Muscle of leg (tissue), 16 donors: ENCODE measurements at places on chromosomes 3 and 15.

DNA sequence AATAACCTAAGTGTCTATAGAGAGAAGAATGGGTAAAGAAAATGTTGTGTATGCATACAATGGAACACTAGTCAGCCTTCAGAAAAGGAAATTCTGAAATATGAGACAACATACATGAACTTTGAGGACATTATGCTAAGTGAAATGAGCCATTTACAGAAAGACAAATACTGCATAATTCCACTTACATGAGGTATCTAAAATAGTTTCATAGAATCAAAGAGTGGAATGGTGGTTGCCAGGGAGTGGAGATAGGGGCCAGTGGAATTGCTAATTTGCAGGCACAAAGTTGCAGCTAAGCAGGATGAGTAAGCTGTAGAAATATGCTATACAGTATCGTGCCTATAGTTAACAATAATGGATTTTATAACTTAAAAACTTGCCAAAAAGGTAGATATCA lies 779.6 kb upstream of the ARPP21 start:
- DNase-seq: no peak

DNA sequence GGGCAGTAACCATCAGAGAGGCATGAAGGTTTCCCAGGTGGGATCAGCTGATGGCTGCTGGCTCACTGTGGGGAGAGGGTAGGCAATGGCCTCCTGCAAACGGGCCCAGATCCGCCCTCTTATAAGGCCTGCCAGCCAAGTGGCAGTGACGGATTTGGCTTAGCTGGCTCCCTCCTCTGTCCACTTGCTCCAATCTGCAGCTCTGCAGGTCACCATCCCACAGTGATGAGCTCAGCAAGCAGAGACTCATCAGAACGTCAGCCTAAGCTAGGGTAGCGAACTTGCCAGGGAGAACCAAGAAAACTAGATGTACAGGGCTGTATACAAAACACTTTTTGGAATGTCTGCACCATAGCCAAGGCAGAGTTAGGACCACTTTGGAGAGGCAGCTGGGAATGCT lies 62.8 kb upstream of the DCLK3 start:
- no peak for DNase-seq

DNA sequence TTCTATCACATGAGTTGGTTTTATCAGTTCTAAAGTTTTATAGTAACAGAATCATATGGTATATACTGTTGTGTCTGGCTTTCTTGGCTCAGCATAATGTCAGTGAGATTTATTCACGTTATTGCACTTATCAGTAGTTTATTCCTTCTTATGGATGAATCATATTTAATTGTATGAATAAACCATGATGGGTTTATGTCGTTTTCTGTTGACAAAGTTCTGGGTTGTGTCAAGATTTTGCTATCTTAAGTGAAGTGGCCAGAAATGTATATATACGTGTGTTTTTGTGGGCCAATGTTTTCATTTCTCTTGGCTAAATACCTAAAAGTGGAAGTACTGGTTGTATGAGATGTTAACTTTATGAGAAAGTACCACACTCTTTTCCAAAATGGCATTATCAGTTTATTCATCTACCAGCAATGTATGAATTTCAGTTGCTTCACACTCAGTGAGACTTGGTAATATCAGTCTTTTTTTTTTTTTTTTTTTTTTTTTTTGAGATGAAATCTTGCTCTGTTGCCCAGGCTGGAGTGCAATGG lies 112.4 kb upstream of the DCBLD2 start:
- DNase-seq: no peak

DNA sequence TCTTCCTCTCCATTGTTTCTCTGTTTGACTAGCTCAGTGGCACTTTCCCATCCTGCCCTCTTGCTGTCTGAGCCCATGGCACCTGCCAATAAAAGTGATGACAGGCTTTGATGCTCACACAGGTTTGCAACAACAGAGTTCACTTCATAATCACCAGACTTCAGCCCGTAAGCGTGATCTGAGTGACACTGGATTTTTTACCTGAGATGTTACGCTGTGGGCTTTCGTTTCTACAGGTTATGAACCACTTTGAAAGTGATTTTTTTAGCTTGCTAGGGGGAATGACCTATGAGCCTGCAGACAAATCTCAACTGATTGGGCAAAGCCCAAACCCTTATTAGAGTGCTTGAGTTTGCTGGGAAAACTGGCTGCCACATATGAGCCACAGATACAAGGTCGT lies 173.9 kb upstream of the ICE2 start:
- DNase-seq: no peak

- DNase-seq: no peak
Measured at GRCh38 chr3:77102951-77103769, 63.3 kb downstream of the ROBO2 start.

DNA sequence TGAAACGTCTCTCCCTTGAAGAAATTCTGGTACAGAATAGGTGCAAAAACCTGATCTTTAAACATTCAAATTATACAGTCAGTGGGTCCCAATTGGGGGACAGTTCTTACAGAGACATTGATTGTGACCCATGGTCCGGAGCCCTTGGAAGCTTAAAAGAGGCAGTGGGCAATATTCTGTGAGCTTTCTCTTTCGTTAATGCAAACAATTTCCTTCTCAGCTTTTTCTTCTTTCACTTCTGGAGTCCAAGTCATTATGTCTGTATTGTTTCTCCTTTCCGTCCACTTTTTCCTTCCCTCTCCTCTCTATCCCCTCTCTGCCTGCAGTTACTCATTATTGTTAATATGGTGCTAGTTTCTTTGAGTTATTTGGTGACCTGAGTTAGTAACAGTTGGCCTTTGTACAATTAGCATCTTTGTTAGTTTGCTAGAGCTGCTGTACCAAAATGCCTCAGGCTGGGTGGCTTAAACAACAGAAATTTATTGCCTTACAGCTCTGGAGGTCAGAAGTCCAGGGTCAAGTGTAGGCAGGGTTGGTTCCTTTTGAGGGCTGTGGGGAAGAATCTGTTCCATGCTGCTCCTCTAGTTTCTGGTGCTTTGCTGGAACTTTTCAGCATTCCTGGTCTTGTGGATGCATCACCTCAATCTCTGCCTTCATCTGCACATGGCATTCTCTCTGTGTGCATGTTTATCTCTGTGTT lies 102.6 kb downstream of the GMPS start:
- DNase-seq: no peak

- peak; percentile 90 for DNase-seq
Measured at GRCh38 chr15:50145451-50145872, 26.4 kb upstream of the ATP8B4 start.

DNA sequence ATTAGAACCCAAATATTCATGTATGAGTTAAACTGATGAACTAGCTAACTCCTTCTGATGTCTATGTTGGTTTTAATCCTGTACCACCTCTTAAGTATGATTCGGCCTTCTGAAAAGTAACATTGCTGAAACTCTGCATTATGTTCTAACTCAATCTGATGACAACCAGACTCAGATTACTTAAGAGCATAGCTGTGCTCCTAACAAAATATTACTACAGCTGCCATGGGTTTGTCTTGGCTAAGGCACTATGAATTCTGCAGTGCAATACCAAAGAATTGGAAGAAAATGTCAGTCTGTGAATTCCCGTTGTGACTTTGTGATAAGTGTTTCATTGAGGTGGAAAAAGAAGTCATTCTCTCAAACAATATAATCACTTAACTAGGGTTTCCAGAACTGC lies 224.4 kb downstream of the ZMAT3 start:
- DNase-seq: peak; percentile 97

GRCh38 chr3:174132006-174132405 lies 727.1 kb upstream of the NAALADL2 start:
- peak; percentile 39 for DNase-seq

DNA sequence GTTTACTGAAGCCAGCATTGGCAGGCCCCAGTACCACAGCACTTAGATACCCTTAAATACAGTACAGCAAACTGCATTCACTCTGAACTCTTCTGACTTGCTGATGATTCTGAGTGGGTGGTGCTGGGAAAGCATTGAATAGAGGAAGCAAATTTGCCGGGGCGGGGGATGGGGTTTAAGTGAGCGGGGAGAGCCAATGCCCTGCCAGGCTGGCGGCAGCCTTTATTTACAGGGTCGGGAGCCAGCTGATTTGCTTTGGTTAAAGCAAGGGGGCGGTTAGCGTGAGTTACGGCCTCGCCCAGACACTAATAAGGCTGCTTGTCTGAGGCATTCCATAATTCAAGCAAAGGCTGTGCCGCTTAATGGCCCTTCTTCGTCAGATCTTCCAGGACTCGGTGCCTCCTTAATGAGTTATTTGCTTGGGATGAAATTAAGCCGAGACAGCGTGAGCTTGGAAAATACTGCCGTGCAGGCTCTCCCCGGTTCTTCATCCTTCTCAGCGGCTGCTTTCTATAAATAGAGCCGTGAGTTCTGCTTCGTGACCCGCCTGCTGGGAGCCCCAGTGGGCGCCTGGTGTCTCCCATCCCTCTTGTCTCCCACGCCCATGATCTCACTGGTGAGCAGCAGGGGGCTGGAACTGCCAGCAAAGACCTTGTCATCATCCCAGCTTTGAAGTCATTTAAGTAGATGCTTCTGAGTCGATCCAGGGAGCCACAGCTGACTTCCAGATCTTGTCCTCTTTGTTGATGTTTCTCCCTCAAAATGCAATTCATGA lies 25.8 kb downstream of the SPSB4 start:
- peak; percentile 85 for DNase-seq

DNA sequence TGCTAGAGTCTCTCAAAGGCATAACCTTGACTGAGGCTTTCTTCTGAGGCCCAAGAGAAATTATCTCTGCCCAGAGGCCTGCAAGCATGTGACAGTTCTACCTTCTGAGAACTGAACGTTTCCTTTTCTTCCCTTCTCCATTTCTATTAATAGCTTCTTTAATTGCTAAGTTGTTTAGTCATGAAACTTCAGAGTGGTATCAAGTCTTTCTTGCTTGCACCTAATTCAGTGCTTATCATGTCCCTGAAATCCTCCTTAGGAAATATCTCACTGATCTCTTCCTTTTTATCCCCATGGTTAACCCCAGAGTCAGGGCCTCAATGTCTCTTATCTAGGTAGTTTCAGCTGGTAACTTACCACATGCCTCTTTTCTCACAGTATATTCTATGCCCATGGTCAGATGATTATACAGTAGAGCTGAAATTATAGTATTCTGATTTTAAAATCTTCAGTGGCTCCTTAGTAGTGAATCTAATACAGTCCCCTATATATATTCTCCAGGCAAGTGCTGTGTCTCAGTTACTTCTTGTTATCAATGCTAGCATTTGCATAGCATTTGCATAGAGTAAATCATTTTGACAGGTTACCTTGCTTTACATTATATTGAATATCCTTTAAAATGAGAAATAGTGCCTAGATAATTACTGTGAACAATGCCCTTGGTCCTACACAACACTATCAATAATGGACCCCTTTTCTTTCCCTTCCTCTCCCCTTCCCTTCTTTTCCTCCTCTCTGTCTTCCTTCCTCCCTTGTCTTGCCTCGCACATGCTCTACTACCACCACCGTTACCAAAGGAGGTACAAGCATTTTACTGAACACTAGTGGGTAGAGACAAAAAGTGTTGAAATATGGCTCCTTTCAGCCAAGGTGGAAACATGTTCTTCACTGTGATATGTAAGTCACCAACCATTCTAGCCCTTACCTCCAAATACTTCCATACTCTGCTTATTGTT lies 33.0 kb downstream of the KBTBD8 start:
- DNase-seq: no peak

DNA sequence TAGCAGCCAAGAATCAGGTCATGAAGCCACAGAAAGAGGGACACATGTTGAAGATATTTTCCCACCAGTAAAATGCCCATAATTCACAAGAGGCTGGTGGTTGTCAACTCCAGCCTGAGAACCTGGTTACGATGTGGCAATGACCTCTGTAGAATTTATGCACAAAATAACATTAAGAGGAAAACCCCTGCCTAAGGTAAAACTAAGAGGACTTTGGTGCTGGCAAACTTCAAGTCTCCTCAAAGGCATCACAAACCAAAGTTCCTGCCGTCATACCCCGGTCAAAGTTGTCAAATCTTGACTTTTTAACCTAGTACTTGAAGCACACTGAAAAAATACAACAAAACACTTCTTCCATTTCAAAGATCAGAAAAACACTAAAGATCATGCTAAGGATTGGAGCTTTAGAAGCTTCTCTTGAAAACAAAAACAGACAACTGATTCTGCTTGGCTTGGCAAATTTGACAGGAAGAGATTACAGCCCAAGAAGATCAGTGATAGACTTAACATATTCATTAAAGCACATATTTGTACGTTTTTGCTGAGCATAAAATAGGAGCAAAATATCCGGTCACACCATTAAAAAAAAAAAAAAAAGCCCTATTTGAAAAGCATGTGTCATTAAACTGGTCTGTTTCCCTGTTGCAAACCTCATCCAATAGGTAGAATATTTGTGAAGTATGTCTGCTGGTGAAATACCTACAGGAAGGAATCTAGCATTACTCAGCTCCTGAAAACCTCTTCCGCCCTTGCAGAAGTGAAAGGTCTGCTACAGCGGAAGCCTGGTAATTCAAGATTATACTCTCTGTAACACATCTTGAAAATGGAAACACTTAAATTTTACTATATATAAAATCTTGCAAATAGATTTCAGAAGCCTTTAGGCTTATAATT lies 22.8 kb downstream of the EIF4E3 start:
- DNase-seq: no peak

GRCh38 chr3:33644582-33644981 lies 73.5 kb downstream of the CLASP2 start:
- DNase-seq: no peak

DNA sequence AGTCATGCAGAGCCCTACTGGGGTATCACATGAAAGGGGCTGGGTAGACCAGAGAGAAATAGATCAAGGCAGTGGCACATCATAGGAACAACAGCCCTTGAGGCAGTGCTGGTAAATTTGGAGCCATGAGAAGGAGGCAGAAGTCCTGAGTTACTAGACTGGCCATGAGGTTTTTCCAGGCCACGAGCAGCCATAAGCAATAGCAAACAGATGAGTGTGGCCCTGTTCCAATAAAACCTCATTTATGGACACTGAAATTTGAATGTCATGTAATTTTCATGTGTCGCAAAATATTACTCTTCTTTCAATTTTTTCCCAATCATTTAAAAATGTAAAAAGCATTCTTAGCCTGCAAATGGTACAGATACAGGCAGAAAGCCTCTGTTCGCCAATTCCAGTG lies 28.1 kb upstream of the LRRN1 start:
- peak; percentile 90 for DNase-seq

DNA sequence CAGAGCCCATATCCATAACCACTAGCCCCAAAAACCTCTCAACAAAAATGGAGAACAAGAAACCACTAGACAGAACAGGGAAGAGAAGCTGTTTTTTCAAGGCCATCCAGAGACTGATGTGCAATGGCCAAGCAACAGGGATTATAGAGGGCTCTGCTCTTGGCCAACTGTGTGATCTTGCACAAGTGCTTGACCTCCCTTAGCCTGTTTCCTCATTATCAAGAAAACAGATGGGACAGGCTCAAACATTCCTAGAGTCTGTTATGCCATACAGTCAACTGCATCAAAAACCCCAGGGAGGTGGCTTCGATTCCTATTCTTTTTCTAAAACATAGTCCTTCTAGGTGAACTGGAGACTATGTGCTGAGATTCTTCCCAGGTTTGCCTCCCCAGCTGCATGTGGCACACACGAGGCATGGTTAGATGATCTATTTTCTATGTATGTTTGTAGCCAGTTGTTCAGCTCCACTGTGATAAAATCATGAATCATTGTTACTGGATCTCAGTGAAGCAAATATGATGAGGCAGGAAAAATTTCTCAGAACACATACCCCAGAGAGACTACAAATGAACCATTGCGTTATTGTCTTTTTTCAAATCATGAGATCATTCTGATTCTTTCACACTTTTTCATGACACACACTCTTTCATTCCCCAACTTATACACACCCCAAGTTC lies 132.9 kb upstream of the TGFBR2 start:
- no peak for DNase-seq

GRCh38 chr3:5389057-5389456 lies 201.6 kb downstream of the EDEM1 start:
- no peak for DNase-seq
